Kidney tubule cell (primary cell): ENCODE measurements at places on chromosomes 6 and 20.

DNA sequence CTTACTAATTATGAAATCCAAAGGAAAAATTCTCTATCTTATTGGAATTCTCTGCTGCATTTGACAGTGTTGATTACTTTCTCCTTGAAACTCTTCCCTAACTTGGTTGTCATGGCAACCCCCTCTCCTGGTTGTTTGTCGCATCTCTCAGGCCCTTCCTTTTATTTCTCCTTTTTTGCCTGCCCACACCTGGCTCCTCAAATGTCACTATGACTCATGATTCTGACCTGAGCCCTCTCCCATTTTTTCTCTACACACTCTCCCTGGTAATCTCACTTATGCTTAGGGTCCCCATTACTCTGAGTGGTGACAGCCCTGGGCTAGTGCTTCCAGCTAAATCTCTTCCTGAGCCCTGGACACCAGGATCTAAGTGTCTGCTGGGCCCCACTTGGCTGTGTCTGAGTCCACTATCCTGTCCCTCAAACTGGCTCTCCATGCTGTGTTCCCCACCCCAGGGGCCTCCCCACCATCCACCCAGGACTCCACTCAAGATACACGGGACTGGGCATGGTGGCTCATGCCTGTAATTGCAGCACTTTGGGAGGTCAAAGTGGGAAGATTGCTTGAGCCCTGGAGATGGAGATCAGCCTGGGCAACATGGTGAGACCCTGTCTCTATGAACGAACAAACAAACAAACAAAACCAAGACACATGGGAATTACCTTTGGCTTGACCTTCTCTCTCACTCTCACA is 16.5 kb upstream of the NNAT start:
- peak; percentile 30 for DNase-seq

DNA sequence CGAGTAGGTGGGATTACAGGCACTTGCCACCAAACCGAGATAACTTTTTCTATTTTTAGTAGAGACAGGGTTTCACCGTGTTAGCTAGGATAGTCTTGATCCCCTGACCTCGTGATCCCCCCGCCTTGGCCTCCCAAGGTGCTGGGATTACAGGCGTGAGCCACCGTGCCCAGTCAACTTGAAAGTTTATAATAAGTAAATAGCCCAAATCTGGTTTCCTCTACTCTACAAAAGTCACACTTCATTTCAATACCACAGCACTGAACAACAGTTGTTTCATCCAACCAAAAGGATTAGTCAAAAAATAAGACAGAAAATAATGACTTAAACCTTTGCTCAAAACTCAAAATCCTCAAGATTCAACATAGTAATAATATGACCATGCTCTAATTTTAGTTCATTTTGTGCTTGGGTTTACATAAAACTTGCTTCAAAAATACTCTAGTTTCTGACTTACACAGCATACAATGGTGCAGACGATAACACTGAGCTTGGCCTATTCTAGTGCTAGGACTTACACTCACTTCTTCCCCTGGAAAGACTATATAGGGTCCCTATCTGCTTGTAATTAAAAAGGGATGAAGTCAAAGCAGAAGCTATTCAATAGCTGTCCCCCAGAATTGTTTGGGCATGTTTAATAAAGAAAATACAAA is 56.7 kb downstream of the NT5E start:
- no peak for DNase-seq

- no peak for DNase-seq
These were observed 33.0 kb downstream of the GMPR start for GRCh38 chr6:16271428-16271827.

- DNase-seq = no peak
These were observed 157.7 kb downstream of the ID4 start for GRCh38 chr6:19994909-19995308.

DNA sequence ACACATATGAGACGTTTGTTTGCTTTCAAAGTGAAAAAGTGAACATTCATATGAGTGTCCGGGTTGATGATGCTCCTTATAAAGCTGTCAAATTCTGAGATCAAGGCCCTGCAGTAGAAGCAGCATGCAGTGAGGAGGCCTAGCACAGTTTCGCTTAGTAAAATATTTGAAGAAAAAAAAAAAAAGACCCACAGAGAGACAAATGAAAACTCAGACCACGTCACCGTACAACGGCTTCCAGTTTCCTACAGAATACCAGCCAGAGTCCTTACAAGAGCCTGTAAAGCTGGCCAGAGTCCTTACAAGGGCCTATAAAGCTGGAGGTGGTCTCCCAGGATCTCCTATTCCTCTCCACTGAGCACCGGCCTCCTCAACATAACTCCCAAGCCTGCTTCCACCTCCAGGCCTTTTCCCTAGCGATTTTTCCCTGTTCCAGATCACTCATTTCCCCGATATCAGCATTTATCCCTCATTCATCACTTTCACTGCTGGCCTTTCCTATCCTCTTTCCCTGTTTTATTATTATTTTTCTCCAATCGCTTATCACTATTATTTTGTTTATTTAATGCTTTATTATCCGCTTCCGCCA is 1.5 kb upstream of the HMGN4 start:
- DNase-seq = peak; percentile 48

- DNase-seq = no peak
These were observed 18.9 kb upstream of the TRAF3IP2 start for GRCh38 chr6:111624401-111625098.

GRCh38 chr20:11140359-11140758 is 466.6 kb upstream of the JAG1 start:
- peak; percentile 95 for DNase-seq

- DNase-seq = no peak
These were observed 41.2 kb upstream of the MLIP start for GRCh38 chr6:54070025-54070424.
